ENCODE measurements at places on chromosomes 11 and 22.

DNA sequence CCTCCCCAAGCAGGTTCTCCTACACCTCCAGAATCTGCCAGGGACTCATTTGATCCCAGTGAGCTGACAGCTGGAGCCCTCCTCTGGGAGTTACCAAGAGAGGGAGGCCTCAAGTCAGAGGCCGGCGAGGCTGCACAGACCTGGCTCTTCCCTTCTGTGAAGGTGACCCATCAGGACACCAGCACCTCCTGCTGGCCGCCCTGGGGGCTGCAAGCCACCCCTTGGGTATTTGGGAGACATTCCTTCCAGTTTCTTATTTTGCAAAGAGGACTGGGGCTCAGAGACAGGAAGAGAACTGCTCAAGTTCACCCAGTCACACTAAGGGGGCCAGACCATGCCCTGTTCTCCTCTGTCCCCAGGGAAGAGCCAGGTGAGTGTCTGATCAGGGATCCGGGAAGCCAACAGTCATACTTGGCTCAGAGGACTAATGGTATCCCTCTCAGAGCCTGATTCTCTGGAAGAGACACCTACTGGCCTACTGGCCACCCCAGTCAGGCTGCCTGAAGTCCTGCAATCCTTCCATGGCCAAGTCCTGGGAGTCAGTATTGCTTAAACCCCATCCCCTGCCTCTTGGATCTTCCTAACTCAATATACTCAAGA is 40.5 kb upstream of the RIC3 start:
- DNase-seq = no peak

- no peak for DNase-seq
Observed at GRCh38 chr22:42586381-42586780, 28.3 kb downstream of the POLDIP3 start.

- no peak for DNase-seq
Observed at GRCh38 chr22:19038728-19039447, 83.3 kb downstream of the DGCR2 start.

DNA sequence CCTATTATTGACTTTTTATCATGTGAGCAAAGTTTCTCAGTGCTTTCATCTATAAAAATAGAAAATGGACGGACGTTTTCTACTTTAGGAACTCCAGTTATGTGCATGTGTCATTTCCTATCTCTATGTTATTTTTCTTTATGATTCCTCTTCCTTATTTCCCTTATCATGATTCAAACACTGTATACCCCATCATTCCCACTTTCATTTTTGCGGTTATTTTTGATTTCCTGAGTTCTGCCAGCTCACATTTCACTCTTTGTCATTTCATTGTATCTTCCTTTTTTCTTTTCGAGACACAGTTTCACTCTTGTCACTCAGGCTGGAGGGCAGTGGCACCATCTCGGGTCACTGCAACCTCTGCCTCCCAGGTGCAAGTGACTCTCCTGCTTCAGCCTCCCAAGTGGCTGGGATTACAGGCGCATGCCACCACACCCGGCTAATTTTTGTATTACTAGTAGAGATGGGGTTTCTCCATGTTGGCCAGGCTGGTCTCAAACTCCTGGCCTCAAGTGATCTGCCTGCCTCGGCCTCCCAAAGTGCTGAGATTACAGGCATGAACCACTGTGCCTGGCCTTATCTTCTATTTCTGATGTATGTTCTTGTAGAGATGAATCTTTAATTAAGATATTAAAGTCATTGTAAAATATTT is 21.5 kb downstream of the C11orf58 start:
- DNase-seq = no peak

DNA sequence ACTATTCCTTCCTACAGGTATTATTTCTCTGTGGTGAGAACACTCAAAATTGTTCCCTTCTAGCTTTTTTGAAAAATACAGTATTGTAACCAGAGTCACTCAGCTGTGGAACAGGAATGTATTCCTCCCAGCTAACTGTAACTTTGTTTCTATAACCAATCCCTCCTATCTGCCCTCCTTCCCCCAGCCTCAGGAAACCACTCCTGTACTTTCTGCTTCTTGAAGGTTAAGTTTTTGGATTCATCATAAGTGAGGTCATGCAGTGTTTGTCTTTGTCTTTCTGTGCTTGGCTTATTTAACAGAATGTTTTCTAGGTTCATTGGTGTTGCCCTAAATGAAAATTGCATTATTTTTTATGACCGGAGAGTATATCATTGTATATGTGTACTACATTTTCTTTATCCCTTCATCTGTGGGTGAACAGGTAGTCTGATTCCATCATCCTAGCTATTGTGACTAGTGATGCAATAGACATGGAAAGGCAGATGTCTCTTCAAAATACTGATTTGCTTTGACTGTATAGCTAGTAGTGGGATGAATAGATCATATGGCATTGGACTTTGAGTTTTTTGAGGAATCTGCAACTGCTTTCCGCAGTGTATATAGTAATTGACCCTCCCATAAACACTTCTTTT is 112.9 kb upstream of the GRK3 start:
- DNase-seq = no peak

All from RWPE1 (cell line).